Right atrium auricular region (tissue), 2 donors: ENCODE measurements at places on chromosomes 5 and 9.

GRCh38 chr5:80641353-80641752 is 13.1 kb upstream of the MSH3 start:
- no peak for DNase-seq

DNA sequence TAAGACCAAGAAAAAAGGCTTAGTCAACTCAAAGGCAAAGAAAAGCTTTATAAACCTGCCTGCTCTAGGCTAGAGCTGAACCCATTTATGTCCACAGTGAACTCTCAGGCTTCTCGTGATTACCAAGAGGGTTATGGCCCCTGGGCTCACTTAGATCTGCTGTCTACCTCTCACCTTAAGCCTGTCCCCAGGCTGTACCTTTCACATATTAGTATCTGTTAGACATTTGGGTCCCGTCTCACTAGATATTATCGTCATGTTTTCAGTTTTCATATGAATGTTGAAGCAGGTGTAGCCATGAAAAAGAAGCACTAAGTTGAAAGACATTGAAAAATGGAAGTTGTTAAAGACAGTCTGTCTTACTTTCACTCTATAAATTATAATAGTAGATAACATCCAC is 75.2 kb upstream of the COX7C start:
- DNase-seq, result no peak

GRCh38 chr5:757931-758697 is 26.4 kb downstream of the ZDHHC11B start:
- DNase-seq, result peak; percentile 85

- DNase-seq, result no peak
Observed at GRCh38 chr5:126483156-126483555, 59.9 kb downstream of the GRAMD2B start.

DNA sequence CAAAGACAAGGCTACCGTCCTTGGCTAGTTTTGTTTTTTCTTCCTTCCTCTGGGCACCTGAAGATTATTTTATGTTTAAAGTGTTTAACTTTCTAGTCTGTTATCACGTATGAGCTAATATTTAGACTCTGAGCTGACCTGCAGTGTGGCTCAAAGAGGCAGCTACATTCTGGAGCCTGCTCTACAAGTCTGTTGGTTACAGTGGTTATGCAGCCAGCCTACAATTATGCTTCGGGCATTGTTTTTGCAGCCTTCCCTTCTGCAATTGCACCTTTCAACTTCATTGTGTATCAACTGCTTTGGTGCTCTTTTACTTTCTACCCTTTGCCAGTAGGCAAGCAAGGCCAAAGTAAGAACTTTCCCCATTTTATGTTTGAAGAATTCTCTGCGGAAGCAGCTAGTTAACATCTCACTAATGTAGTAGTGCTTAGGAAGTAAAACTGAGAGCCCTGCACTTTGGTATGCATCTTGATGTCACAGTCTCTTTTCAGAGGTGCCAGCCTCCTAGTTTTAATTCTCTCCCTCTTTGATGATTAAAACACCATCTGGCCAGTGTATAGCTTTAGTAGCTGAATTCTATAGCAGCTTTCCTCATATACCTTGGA is 322.1 kb downstream of the FAM170A start:
- DNase-seq, result no peak

- DNase-seq, result no peak
Observed at GRCh38 chr9:129058965-129059795, 21.7 kb upstream of the DOLPP1 start.

DNA sequence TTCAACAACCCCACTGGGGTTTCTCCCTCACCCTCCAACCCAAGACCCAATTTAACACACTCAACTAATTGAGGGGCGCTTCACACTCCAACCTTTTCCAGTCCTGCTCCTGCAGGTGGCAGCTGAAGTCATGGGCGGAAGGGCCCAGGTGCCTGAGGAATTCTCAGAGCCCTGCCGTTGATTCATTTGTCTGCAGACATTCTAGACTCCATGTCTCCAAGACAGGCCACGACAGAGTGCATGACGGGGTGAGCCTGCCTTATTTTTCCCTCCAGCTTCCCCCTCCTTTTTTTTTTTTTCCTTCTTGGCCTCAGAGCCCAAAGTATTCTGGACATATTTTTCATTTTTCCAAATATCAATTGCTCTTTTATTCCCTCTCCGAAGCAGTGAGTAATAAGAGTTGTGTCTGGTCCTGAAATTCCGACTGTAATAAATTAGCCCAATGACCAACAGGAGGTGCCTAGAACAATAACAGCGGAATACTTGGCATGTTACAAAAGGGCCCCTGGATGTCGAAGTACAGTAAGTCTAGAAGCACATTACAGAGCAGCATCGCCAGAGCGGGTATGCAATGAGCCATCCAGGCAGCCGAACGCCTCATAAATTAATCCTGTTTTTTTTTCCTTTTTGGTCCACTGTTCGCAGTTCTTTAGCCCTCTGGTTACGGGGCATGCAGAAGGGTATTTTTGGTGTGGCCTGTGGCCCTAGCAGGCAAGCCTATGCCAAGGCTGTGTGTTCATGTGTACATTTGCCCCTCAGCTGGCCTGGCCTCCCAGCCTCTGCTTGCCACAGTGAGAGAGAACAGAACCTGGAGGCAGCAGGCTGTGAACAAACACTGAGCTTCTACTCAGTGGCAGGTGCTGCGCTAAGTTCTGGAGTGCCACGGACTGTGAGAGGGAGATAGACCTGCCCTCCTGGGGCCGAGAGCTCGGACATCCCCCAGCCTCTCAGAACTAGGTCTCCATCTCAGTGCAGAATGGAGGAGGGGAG is 8.6 kb upstream of the SMIM23 start:
- no peak for DNase-seq

DNA sequence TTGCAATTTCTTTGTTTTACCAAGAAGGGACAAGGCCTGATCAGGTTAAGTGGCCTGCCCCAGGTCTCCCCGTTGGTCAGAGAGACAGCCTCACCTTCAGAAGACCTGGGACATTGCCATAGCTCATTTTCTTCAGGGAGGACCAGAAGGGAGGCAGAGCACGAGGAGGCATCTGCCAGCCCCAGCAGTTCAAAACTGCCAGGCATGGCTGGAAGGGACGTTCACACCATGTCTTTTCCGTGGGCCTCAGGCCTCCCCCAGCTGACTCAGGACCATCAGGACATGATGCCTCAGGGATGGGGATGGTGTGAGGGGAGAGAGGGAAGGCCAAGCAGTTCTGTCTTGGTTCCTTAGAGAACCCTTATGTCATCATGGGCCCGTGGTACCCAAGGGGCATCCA is 16.5 kb downstream of the IGIP start:
- DNase-seq, result no peak

- no peak for DNase-seq
Observed at GRCh38 chr5:2465383-2465782, 286.1 kb downstream of the IRX2 start.

GRCh38 chr9:130957451-130958203 is 18.6 kb upstream of the FIBCD1 start:
- no peak for DNase-seq

- no peak for DNase-seq
Observed at GRCh38 chr9:116002624-116003023, 151.0 kb upstream of the PAPPA start.

DNA sequence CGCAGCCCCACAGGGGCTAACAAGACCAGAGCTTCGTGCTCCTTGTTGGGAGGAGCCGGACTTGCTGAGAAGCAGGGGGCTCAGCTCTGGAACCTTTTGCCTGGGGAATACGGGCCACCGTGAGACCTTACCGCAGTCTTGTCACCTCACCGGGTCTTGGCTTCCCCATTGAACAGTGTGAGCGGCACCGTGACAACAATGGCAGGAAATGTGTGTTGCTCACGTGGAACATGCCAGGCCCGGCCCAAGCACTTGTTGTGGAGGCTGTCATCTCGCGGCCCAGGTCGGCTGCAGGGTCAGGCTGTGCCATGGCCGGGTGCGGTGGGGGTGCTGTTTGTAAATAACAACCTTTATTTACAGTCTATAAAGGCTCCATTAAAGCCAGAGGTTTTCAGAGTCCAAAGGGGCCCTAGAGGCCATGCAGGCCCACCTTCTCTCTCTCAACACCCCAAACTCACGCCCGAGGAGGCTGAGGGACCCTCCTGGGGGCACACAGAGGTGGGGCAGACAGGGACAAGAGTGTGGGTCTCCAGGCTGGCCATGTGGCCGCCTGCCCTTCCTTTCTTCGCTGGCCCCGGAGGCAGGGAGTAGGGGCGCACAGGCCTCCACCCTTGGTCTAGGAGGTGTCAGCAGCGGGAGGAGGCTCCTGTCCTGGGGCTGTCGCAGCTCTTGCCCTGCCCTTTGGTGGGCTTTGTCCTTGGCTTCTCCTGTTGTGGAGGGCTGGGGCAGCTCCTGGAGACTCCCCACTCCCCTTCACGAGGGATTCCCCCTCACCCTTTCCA is 79.7 kb downstream of the TSPAN17 start:
- no peak for DNase-seq
